ENCODE measurements at places on chromosomes 3 and 15.
A peak's percentile ranks its signal among the peaks of the same experiment; 100 is the strongest.

- peak; percentile 93 for DNase-seq
Observed at GRCh38 chr3:185936814-185937688, 763 bp downstream of the TRA2B start.

- no peak for DNase-seq
Observed at GRCh38 chr3:101262393-101263240, 57.8 kb downstream of the IMPG2 start.

DNA sequence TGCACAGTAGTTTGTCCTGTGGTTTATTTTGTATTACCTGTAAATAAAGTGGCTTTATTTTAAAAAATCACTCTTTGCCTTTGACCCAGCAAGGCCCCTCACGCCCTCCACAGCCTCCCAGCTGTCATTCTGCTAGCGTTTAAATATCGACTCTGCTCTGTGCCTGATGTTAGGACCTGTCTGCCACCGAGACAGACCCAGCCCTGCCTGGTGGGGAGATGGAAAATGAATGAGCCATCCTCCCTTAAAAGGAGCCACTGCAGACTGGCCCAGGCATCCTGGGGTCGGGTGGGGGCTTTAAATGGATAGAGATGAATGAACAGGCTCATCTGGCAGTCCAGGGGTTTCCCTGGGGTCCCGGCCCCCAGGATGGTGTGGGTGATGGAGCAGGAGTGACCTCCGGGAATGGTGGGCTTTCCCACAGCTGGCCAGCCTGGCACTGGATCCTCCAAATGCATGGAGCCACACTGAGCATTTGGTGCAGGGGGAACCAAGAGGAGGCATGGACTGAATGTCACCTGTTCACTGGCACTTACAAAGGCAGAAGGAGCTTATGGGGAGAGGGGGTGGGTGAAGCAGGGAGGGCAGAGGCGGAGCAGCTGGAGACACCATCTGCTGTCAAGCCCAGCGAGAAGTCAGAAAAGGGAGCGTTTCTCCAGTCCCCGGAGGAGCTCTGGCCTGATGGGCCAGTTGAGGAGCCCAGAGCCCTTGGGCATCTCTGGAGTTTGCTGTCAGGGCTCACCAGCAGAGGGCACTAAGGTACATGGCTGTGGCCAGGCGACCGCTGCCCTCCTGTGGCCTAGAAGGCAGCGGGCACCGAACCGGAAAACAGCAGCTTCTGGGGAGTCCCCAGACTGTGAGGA, 11.9 kb downstream of the GRM2 start:
- no peak for DNase-seq

DNA sequence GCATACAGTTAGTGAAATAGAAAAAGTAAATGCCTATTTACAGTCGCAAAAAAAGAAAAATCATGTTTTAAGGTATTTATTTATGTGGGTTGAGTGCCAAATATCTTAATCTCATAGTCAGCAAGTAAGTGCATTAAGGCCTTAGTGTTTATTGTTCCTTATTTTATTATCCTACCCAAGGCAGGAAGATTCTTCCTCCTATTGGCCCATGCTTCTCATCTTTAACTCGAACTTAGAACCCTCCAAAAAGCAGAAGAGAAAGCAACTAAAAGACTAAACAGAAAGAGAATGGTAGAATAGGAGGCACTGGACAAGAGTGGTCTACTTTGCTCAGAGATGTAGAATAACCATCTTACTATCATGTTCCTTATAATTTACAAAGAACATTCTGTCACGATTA, 7.5 kb downstream of the RFX7 start:
- DNase-seq = no peak

GRCh38 chr3:177468816-177469215, 271.5 kb upstream of the TBL1XR1 start:
- DNase-seq = no peak

DNA sequence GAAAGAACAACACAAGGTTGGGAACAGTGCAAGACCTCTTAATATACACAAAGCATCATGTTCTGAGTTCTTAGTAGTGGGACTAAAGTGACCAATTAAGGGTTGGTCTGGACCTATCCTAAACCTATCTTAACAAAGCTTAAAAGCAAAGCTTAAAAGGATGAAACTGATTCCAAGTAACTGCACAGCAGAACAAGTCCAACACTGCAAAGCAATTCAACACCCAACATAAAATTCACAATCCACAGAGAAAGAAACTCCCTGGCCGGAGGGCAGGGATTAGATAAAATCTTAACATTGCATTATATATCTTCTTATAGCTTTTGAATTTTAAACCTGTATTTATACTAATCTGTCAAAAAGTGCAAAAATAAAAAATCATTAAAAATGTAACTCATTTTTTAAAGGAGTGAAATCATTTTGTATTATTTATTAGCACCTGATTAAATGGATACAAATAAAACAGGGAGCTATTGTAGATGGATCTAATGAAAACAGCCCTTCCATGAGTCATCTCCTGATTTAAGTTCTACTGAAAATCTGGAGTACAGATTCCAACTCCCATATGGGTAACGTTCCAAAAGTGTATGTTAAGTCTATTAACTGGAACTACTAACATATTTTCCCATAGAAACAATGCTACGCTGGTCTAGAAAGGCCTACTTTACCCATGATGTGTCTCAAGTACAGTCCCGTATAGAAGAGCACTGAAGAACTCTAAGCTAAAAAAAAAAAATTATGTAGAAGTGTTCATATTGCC, 34.9 kb downstream of the PIK3R4 start:
- no peak for DNase-seq

DNA sequence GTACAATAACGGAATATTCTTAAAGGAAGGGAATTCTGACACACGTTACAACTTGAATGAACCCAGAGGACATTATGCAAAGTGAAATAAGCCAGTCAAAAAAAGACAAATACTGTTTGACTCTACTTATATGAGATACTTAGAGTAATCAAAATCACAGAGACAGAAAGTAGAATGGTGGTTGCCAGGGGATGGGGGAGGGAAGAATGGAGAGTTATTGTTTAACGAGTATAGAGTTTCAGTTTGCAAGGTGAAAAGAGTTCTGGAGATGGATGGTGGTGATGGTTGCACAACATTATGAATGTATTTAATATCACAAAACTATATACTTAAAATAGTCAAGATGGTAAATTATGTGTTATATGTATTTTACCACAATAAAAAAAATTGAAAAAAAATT, 112.9 kb upstream of the ARHGEF3 start:
- DNase-seq = no peak

- no peak for DNase-seq
Observed at GRCh38 chr3:64900156-64900555, 212.4 kb upstream of the ADAMTS9 start.

DNA sequence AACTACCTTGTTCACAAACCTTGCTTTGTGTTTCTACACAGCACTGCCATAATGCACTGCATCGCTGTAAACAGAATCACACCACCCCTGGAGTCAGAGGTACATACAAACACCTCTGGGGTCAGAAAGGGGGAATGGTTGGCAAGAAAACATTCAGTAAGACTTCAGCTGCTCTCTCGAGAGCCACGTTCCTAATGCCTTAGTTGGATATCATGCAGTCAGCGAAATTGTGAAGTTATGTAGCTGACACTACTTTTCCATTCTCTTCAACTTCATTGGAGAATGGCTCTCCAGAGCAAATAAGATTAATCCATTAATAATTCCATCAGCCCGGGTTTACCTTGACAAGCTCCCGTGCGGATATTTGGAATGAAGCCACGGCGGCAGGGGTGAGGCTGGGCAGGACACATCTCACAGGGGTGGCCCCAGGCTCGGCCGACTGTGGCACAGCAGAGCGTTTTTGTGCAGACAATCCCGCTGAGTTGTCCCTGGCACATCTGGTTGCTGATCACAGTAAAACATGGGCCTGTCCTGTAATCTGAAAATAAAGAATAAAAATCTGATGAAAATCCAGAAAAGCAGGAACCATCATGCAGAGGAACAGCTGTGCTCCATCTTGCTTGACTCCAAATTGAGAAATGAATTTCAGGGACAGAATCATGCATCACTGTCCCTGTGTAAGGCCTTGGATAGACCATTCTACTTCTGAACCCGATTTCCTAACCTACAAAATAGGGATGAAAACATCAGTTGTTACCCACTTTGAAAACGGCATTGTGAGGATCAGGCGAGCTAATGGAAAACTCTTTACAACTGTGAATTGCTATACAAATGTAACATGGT, 108.0 kb downstream of the FBN1 start:
- no peak for DNase-seq

DNA sequence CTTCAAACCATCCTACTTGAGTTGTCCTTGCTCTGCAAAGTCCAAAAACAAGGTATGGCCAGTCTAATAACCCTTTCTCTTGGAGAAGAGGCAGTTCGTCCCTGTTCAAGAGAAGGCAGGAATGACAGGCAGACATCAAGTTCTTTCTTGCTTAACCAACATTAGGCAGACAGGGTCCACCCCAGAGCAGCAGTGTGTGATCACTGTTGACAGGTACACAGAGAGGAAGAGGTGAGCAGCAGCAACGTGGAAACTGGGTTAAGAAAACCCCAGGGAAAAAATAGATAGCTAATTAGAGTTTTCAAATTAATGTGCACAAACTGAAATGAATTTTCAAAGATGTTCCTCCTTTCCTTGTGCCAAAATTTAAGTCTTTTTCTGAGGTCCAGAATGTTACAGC, 48.2 kb downstream of the TNIK start:
- no peak for DNase-seq

GRCh38 chr3:23202203-23202920, 765 bp upstream of the UBE2E2 start:
- no peak for DNase-seq

DNA sequence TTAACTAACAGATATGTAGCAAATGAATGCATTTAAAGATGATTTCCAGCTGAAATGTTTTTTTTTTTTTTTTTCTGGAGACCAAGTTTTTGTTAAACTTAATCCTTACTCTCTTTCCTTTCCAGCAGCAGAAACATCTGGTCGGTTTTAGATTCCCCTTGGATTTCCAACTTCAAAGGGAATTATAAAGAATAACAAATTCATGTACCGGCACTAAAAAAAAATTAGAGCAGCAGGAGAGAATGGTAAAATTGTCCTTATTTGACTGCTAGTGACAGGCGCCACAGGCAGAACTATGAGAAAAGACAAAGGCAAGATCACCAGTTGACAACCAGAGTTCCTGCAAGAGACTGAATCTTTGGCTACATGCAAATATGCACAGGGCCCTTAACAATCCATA, 393.3 kb downstream of the TIGIT start:
- DNase-seq = no peak

DNA sequence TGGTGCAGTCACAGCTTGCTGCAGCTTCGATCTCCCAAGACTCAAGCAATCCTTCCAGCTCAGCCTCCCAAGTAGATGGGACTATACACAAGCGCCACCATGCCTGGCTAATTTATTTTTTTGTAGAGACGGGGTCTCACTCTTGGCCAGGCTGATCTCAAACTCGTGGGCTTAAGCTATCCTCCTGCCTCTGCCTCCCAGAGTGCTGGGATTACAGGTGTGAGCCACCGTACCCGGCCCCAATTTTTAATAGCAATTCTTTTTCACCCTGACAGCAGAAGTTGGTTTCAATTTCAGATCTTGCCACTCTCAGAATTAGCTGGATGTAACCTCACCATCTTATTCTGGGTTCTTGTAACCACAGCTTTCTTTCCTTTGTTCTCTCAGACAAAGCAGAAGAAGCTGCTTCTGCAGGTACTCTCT, 64.8 kb downstream of the TRIM71 start:
- no peak for DNase-seq

- DNase-seq = no peak
Observed at GRCh38 chr3:98713984-98714383, 49.2 kb upstream of the ST3GAL6 start.

- DNase-seq = no peak
Observed at GRCh38 chr3:191355406-191355805, 25.1 kb upstream of the UTS2B start.

DNA sequence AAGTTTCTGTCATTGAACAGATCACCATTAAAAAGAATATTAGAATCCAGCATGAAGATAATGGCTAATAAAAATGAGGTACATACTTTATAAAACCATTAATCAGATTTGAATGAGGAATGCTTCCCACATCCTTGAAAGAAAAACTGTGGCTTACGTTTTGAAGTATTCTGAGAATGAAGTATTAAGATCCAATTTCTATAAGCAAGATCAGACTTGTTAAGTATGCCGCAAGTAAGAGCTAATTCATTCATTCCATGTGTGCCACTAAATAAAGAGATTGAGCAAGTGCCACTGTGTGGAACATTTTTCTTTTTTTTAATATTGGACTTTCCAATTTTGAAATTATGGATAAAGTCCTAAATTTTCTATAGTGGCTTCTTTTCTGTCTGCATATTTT, 30.6 kb downstream of the NMD3 start:
- DNase-seq = no peak

GRCh38 chr3:55630280-55630920, 143.3 kb upstream of the WNT5A start:
- no peak for DNase-seq

- DNase-seq = no peak
Observed at GRCh38 chr3:52292247-52293065, 4.8 kb downstream of the GLYCTK start.

GRCh38 chr3:107705046-107705445, 182.3 kb downstream of the BBX start:
- DNase-seq = no peak

DNA sequence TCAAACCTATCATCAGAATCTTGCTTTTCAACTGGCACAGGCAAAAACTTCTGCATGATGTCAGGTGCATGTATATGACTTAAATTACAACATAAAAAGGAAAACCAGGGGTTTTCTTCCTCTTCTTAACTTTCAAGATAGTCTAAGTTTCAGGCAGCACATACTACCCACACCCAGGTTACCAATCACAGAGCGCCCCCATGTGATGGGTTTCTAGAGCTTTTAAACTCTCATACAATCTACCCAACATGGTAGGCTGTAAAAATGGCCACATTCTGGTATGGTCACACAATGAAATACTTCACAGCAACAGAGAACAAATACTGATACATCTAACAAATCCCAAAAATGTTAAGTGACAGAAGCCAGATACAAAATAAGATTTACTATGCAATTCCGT, 7.4 kb downstream of the MESD start:
- no peak for DNase-seq

- no peak for DNase-seq
Observed at GRCh38 chr3:10322352-10322710, 1.4 kb upstream of the SEC13 start.

- no peak for DNase-seq
Observed at GRCh38 chr15:34122771-34123183, 20.9 kb downstream of the PGBD4 start.

GRCh38 chr15:87746333-87746732, 510.2 kb downstream of the NTRK3 start:
- DNase-seq = no peak

DNA sequence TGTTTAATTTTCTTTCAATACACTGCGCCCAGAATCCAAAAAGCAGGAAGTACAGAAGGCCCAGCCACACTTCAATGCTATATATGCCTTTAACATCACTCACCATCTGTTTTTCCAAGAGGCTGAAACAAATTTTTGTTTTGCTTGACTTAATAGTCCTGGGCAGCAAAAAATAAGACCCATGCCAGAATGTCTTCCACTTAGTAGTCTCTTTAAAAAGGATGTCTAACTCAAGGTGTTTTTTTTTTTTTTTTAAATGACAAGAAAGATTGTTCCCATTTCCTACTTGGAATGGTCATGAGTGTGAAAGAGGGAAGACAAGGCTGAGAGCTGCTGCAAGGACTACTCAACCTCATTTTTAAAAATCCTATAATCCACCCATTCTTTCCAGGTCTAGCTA, 590.3 kb upstream of the SGO1 start:
- DNase-seq = no peak
